ENCODE measurements at places on chromosomes 7 and 10.
A peak's percentile ranks its signal among the peaks of the same experiment; 100 is the strongest.

- no peak overlapping the region for H3K4me3 ChIP-seq
- H3K36me3 ChIP-seq = no peaks in the 10 kb centered on the region
- H3K27ac ChIP-seq = no peak overlapping the region
- H3K27me3 ChIP-seq = no peaks in the 10 kb centered on the region
- no peaks in the 10 kb centered on the region for H3K4me1 ChIP-seq
- DNase-seq = no peak
Measured at GRCh38 chr7:142890874-142891485, 5.4 kb upstream of the TRPV6 start.

DNA sequence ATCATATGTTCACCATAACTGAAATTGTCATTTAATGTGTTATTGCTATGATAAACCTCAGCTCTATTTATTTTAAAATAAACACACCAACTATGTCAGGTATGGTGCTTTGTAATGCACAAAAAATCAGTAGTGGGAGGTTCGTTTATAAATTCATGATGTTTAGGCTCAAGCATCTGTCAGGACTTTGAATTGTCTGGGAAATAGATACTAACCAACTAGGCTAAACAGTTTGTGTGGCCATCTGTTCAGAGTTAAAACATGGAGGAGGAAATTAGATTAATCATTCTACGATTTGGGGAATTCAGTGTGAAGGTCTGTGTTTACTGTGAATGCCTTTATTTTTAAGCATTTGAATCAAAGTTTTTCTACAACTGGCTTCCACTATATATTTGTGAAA is 212.6 kb upstream of the FZD8 start:
- DNase-seq = no peak
- H3K27ac ChIP-seq = no peak overlapping the region
- no peak overlapping the region for H3K4me3 ChIP-seq
- H3K27me3 ChIP-seq = no peaks in the 10 kb centered on the region
- no peaks in the 10 kb centered on the region for H3K4me1 ChIP-seq

GRCh38 chr7:107469929-107470328 is at the start of gene GPR22:
TSS of gene GPR22 (plus strand) at chr7:107470057. CDS start at chr7:107474061, 4,004 bp downstream.
- H3K27ac ChIP-seq = no peak within 1 kb of the TSS
- no peaks in the 10 kb centered on the region for H3K4me1 ChIP-seq
- H3K4me3 ChIP-seq = no peak within 1 kb of the TSS
- H3K36me3 ChIP-seq = no peaks in the 10 kb centered on the region

DNA sequence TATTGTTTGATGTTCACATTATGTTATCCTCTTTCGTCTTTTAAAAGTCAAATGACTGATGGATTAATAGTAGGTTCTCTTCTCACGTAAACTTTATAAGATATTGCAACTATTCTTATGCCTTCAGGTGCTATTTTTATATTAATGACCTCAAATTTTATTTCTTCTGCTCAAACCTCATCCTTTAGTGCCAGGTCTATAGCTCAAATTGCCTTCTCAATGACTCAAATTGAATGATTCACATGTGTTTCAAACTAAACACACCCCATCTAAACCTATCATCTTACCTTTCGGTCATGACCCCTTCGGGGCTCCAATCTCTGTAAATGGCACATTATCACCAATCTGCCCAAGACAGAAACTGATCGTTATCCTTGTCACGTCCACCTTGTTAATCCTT is 22.0 kb upstream of the LIPF start:
- no peaks in the 10 kb centered on the region for H3K27me3 ChIP-seq
- H3K36me3 ChIP-seq = no peaks in the 10 kb centered on the region
- no peak for DNase-seq
- no peak overlapping the region for H3K4me3 ChIP-seq

GRCh38 chr7:42071372-42072261 is 165.4 kb downstream of the GLI3 start:
- no peak overlapping the region for H3K27ac ChIP-seq
- no peak overlapping the region for H3K4me3 ChIP-seq
- no peaks in the 10 kb centered on the region for H3K36me3 ChIP-seq
- H3K27me3 ChIP-seq = no peaks in the 10 kb centered on the region

GRCh38 chr10:24114556-24114955 is 94.4 kb upstream of the KIAA1217 start:
- no peaks in the 10 kb centered on the region for H3K4me1 ChIP-seq
- no peaks in the 10 kb centered on the region for H3K27me3 ChIP-seq
- H3K27ac ChIP-seq = no peak overlapping the region
- DNase-seq = no peak

DNA sequence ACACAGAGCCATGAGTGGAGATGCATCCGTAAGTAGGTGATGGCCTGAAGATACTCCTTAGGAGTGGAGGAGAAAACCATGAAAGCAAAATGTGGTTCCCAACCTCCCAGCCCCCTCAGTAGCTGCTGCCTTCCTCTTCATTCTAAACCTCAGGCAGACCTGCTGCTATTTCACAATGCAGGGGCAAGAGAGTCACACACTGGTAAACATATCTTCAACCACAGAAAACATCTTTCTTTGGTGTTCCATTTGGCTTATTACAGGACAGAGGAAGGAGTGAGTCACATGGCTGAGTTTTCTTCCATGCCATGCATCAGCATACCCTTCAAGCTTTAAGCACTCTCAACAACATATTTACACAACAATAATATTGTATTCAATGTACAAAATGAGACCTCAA is 342.1 kb downstream of the BMPER start:
- H3K4me1 ChIP-seq = no peaks in the 10 kb centered on the region
- DNase-seq = no peak
- no peaks in the 10 kb centered on the region for H3K27me3 ChIP-seq
- no peak overlapping the region for H3K27ac ChIP-seq
- no peaks in the 10 kb centered on the region for H3K36me3 ChIP-seq
- no peak overlapping the region for H3K4me3 ChIP-seq

- H3K27me3 ChIP-seq = no peaks in the 10 kb centered on the region
- no peak for DNase-seq
- no peaks in the 10 kb centered on the region for H3K4me1 ChIP-seq
- no peak overlapping the region for H3K4me3 ChIP-seq
- H3K36me3 ChIP-seq = no peaks in the 10 kb centered on the region
Measured at GRCh38 chr10:16105082-16105481, 244.8 kb upstream of the MINDY3 start.

DNA sequence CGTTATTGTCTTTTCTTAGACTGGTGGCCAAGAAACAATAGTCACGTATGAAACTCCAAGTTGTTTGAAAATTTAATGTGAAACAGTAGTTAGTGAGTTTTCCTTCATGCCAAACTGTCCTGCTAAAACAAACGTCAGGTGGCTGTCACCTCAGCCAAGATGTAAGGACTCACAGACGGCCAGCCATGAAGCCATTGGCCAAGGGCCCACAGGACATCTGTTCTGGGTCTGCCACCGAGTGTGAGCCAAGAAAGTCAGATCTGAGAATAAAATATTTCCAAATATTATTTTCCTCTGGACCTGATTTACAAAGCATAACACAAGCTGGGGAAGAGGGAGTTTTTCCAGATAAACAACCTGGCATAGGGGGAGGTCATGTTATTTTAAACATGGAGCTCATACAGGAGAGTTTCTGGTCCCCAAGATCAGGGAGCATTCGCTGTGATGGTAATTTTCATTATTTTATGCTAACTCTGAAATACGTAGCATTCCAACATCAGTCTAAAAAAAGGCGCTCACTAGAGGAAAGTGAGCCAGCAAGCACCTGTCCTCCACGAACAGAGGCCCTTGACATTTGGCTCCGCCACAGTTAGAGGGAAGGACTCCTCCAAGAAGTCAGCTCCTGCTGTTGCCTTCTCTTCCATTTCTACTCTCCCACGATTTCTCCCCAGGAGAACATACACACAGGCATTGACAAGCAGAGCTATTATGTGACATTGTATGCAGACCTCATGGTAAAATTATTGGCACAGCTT is 38.9 kb upstream of the LANCL2 start:
- H3K4me1 ChIP-seq = peaks cover 17% of the 10 kb centered on the region
- H3K4me3 ChIP-seq = no peak overlapping the region
- H3K27ac ChIP-seq = no peak overlapping the region
- peak; percentile 65 for DNase-seq
- H3K36me3 ChIP-seq = no peaks in the 10 kb centered on the region
- H3K27me3 ChIP-seq = no peaks in the 10 kb centered on the region

DNA sequence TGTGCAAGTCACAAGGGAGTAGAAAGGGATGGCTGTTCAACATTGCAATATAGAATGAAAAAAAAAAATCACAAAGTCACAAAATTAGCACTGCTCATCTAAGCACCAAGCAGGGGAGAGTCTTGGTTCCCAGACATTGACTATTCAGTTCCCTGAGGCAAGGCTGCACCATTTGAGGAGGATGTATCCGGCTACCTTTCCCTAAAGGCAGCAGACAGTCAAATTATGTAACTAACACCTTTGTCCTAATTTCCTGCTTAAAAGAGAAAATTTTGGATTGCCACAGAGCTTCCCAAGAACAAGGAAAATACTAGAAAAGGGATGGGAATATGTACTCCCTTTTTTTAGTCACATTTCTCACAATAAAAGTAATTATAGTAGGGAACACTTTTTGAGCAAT is 148.1 kb downstream of the PCLO start:
- H3K36me3 ChIP-seq = no peaks in the 10 kb centered on the region
- DNase-seq = no peak
- no peak overlapping the region for H3K27ac ChIP-seq
- H3K4me3 ChIP-seq = no peak overlapping the region
- no peaks in the 10 kb centered on the region for H3K27me3 ChIP-seq

- H3K4me3 ChIP-seq = no peak overlapping the region
- H3K36me3 ChIP-seq = no peaks in the 10 kb centered on the region
- no peaks in the 10 kb centered on the region for H3K27me3 ChIP-seq
- H3K4me1 ChIP-seq = no peaks in the 10 kb centered on the region
- DNase-seq = no peak
Measured at GRCh38 chr10:43250615-43251418, 16.0 kb downstream of the RASGEF1A start.
